ENCODE measurements at places on chromosomes 7 and 10.

DNA sequence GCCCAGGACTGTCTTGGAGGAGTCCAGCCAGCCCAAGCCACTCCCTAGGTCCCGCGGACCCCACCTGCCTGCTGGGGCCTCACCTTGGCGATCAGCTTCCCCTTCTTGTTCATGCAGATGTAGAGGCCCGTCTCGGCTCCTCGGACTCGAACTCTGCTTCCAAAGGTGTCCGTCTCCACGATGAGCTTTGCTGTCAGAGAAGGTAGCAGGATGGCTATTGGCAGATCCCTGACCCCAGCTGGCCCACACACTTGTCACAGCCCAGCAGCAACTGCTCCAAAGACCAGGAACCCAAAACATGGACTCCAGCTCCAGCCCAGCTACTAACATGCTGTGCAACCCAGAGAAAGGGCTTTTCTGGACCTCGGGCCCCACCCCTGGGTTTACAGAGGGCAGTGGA, 4.5 kb downstream of the FGF8 start:
- no peak for DNase-seq

DNA sequence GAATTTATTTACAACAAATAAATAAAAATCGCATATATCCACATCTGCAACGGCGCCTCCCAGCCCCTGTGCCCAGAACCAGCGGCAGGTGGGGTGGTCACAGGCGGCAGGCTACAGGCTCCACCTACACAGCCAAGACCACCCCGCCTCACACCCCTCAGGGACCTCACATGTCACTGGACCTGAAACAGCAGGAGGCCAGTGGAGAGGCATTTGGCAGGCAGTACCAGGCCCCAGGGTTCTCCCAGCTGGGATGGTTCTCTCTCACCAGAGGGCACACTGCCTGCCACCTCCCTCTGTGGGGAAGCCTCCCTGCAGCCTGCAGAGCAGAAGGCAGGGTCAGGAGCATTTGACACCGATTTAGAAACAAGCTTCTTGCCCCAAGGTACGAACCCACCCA, 81.5 kb downstream of the MAD1L1 start:
- DNase-seq: no peak

- DNase-seq: no peak
Measured at GRCh38 chr7:96579119-96579518, 130.5 kb downstream of the SEM1 start.

- no peak for DNase-seq
Measured at GRCh38 chr7:480531-481218, 39.0 kb downstream of the PDGFA start.

DNA sequence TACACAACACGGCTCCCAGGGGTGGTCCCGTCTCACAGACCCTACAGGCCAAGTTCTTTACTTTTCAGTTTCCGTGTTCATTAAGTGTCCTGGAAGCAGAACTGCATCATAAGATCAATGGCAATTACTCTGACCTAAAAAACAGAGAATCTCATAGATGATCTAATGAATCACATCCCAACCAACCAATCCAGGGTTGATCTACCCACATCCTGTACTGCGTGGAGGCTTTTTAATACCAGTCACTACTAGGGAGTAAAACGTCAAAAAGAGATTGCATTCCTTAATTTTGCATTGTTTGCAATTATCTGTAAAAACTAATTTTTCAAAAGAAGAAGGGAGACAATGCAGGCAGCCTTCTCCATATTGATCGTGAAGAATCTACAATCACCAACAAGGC, 72.6 kb downstream of the PARD3 start:
- DNase-seq: no peak

GRCh38 chr7:148807436-148807835, 76.7 kb downstream of the EZH2 start:
- no peak for DNase-seq

- DNase-seq: peak; percentile 2
Measured at GRCh38 chr10:1036341-1036791, 10.7 kb upstream of the IDI2 start.

DNA sequence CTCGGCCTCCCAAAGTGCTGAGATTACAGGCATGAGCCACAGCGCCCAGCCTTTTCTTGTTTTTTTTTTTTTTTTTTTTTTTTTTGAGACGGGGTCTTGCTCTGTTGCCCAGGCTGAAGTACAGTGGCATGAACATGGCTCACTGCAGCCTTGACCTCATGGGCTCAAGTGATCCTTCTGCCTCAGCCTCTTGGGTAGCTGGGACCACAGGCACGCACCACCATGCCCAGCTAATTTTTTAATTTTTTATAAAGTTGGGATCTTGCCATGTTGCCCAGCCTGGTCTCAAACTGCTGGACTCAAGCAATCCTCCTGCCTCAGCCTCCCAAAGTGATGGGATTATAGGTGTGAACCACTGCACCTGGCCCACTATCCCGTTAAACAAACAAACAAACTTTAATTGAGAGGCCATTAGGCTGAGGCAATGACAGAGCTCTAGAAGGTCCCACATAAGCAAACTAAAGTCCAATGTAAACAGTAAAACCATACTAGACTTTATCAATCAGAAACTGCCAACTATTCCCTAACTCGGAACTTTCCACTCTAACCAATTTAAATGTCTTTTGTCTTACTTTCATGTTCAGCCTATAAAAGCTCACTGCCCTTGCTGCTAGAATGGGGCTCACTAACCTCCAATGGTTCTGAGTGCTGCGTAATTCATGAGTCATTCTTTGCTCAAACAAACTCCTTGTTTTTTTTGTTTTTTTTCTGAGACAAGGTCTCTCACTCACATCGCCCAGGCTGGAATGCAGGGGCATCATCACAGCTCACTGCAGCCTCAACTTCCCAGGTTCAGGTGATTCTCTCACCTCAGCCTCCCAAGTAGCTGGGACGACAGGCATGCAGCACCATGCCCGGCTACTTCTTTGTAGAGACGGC, 1.9 kb downstream of the DHX32 start:
- peak; percentile 50 for DNase-seq

GRCh38 chr10:60998932-60999331, 54.9 kb upstream of the RHOBTB1 start:
- DNase-seq: no peak

DNA sequence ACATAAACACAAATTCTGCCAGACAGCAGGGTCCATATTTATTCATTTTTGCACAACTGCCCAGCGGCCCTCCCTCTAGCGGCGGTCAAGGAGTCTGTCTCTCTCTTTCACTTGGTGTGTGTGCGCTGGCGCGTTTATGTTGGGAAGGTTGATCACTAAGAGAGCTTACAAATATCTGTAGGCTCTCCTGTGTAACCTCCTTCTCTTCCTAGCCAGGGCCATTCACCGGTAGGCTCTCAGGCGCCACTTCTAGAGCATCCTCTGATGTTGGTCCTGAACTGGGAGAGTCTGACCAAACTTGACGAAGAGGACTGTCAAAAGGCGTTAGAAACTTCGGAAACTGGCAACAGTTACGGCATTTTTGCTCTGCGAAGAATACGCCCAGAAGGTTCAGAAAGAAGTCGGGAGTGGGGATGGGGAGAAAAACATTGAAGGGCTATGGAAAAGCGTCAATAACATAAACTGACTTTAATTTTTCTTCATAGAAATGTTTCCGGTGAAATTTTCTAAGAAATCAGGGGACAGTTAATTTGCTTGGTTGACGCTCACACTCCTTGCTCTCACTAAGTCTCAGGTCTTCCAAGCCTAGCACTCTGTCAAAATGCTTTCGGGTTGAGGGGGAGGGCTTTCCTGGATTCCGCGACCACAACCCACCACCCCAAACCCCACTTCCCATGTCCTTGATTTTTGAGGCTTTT, 731.1 kb downstream of the ZWINT start:
- no peak for DNase-seq

GRCh38 chr7:26291699-26292538, at the start of gene SNX10:
TSS of gene SNX10 (plus strand) at chr7:26291862. CDS start at chr7:26346443, 54,581 bp downstream.
- DNase-seq: peak; percentile 90
